ENCODE measurements at places on chromosomes 5 and 9.

GRCh38 chr5:83927140-83927733 lies 206.6 kb upstream of the HAPLN1 start:
- DNase-seq: peak; percentile 3

- no peak for DNase-seq
Measured at GRCh38 chr5:74482990-74483389, 157.5 kb downstream of the ENC1 start.

DNA sequence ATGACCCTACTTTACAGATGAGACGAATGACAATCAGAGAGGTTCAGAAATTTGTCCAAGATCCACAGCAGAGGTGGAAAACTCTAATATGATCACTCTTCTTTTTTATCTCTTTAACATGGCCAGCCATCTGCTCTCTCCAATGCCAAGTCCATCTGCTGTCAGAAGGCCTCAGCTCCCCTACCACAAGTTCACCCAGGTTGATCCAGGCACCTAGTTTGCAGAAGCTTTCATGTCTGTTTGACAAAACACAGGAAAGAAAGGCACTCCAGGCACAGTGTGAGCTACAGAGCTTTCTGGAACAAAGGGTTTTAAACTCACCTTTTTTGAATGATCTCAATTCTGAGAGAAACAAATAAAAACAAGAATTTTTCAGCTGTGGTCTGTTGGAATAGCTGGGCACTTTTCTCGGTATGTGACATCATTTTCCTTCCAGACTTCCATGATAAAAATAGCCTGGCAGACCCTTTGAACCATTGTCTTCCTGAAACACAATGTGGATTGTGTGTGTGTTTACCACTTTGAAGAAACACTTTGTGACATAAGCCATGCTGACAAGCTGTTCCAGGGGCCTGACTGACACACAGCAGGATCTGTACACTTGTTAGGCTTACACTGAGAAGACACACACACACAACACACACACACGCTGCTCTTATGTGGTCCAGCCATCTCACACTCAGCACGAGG lies 214.3 kb downstream of the AGTPBP1 start:
- DNase-seq: no peak

DNA sequence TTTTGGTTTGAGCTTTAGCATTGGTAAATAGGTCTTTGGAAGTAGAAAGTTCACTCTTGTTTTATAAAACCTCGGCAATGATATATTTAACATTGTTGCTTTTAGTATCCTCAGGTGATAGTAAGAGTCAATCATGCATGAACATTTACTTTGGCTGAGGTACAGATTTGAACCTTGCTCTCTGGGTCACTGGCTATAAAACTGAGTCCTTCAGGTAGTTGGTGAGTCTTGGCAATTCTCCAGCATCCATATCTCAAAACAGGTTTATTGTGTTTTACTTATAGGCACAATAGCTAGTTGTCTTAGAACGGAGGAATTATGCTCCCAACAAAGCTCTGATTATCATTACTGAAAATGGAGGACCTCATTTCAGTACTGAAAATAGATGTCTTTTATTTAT lies 75.1 kb downstream of the MAT2B start:
- no peak for DNase-seq

DNA sequence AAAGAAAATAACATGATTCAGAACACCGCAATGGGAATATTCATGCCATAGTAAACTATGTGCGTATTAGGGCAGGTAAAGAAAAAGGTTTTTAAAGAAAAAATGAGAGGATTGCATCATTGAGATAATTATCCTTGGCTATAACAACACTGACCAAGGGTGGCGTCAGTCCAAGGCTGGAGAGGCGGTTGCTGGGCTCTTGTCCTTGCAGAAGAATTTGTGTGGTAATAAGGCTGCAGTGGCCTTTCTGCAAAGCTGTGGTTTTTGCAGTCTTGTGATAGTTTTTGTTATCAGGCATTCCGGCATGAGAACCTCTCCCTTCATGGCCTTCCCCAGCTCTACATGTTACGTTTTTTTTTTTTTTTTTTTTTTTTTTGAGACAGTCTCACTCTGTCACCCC lies 14.0 kb downstream of the BOD1 start:
- no peak for DNase-seq

DNA sequence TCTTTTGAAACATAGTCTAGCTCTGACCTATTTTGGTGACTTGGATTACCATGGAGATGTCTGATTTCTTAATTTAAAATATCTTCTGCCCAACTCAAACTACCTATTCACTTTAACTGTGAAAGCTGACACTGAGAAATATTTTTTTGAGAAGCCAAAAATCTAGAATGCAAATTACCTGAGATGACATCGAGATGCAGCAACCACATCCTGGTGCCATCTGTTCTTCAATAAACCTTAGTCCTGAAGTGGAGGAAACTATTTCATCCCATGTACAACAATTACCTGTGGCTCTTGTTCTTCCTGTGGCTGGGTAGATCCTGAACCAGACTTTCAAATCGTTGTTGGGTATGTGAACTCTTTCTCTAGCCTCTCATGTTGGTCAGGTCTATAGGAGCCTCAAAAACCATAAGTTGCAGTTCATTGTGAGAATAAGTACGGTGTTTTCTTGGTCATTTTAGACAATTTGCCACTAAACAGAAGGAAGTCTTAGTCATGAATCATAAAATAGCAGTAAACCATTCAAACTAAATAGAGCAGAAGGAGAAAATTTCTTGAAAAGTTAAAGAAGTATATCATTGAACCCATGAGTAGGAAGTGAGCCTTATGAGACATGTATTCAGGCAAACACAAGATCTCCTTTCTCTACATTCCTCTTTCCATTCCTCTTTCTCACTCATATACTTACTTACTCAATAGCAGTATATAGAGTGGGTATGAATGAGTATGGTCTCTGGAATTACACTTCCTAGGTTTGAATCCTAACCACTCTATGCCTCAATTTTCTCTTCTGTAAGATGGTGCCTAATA lies 176.0 kb downstream of the HMHB1 start:
- DNase-seq: no peak

GRCh38 chr9:91760906-91761305 lies 189.1 kb downstream of the ROR2 start:
- DNase-seq: no peak

DNA sequence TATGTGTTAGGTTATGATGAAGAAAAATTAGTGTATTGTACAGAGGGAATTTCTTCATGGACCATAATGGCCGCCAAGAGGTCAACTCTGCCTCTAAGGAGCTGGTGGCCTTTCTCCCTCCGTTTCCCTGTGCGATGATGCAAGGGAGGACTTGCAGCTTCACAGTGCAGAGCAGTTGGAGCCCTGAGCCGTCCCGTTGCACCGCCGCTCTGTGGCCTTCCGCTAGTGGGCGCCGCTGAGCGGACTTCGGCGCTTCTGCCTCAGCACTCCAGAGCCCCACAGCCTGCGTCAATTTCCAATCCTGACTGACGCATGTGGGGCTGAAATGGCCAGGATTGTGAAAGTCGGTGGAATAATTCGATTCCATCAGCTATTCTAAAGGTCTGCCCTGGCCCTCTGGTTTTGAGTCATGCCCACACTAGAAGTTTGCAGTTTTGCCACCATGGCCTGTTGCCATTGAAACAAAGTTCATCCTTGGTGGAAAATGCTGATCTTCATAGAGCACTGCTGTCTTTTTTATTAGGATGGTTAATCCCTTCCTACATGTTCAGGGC lies 22.7 kb upstream of the LECT2 start:
- DNase-seq: peak; percentile 47
